ENCODE measurements at places on chromosomes 5 and 9.
A peak's percentile ranks its signal among the peaks of the same experiment; 100 is the strongest.

DNA sequence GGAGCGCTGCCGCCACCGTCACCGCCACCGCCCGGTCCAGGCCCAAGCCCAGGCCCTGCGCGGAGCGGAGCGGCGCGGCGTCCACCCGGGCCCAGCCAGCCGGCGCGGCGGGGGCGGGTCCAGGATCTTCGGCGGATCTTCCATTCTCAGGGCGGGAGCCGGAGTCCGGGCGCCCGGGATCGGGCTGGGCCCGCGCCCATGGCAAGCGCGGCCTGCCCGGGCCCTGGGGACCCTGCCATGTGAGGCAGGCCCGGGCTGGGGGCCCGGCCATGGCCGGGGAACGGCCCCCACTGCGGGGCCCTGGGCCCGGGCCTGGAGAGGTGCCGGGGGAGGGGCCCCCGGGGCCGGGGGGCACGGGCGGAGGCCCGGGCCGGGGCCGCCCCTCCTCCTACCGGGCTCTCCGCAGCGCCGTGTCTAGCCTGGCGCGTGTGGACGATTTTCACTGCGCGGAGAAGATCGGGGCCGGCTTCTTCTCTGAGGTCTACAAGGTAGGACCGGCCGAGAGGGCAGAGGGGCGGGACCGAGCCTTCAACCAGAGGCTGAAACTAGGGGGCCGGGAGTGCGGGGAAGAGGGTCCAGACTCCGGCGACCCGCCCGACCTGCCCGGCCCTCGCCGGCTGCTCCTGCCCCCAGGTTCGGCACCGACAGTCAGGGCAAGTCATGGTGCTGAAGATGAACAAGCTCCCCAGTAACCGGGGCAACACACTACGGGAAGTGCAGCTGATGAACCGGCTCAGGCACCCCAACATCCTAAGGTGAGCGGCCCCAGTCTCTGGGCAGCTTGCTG, 482 bp downstream of the TESK1 start:
- peak; percentile 9 for DNase-seq

DNA sequence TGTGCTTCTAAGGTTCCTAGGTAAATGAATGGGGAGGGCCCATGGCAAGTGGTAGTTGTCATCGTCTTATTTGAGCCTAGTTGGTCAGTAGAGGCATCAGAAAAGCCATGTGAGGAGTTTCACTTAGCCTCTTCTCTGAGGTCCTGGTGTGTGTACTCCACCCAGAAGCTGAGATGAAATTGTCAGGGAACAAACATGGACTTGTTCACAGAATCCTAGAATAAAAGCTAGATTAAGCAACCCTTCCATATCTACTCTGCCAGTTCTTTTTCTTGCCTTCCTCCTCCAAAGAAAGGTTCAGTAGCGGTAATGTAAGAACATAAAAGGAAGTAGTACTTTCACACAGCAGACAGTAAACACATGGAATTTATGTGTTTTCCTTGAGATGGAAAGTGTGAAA, 70.4 kb downstream of the ARHGAP26 start:
- DNase-seq = no peak

GRCh38 chr9:92706218-92706940, 36.4 kb upstream of the IPPK start:
- no peak for DNase-seq

GRCh38 chr9:111704503-111704902, 43.1 kb downstream of the GNG10 start:
- no peak for DNase-seq

GRCh38 chr9:105887679-105888078, 193.3 kb downstream of the TMEM38B start:
- DNase-seq = no peak

DNA sequence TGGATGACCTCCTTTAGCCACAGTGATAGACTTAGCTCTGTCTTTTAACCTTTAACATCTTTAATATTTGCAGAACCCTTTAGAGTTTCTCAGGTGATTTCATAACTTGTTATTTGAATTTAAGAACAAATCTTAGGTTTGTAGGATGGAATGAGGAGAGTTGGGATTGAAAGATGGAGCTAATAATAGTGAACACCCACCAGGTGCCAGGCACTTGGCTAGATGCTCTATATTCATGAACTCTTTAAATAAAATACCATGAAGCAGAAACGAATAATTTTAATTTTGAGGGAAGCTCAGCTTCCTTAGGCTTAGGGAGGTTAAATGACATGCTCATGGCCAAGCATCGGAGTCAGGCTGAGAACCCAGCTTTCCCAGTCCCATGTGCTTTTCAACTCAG, 19.4 kb upstream of the CARNMT1 start:
- DNase-seq = no peak

DNA sequence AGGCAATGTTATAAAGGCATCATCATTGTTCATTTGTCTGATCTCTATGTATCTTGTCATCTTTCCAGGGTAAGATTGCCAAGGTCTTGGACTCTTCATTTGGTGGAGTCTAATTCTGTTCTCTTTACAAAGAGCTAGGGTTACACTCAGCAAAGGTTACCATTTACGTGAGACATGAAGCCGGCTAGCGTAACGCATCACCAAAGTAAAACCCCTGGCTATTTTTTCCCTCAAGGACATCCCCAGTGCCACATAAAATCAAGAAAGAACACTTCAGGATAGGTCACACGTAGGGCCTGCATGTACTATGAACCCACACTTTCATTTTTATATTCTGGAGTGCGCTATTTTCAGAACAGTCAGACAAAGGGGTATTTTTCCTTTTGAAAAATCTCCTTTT, 20.0 kb upstream of the MYOT start:
- no peak for DNase-seq

DNA sequence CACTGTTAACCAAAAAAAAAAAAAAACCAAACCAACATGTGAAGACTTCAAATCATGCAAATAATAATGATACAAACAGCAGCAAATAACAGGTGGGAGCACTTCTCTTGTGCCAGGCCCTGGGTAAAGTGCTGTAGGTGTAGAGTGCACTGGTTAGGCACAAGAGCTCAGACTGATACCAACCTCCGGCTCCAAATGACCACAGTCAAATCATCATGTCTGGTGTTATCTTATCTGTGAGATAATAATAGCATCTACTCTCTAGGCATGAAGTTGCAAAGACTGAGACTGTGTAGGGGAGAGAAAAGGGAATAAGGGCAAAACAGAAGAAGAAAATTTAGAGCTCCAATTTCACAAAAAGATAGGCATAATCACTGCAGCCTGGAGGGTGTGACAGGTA, 159.5 kb downstream of the ARL15 start:
- no peak for DNase-seq
